H54 (cell line): ENCODE measurements at places on chromosomes 3 and 15.

DNA sequence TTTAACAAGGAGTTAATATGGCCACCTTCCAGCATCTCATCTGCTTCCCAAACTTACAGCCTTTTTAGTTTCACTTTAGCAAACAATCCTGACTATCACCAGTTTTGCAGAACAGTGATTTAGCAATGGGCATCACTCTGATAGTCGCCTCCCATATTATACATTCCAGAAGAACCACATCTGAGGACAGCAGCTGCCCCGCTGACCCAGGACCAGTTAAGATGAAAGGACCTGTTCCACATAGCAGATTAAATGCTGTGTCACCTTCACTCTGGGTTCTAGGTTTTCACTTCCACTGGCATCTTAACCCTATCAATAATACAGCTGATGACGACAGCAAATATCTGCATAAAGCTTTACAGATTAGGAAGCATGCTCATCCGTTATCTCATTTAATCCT is 99.8 kb downstream of the TRIM69 start:
- no peak for DNase-seq

- no peak for DNase-seq
These were observed 103.6 kb upstream of the ICE2 start for GRCh38 chr15:60582370-60583036.

GRCh38 chr3:25581823-25582222 is 82.9 kb downstream of the TOP2B start:
- no peak for DNase-seq

DNA sequence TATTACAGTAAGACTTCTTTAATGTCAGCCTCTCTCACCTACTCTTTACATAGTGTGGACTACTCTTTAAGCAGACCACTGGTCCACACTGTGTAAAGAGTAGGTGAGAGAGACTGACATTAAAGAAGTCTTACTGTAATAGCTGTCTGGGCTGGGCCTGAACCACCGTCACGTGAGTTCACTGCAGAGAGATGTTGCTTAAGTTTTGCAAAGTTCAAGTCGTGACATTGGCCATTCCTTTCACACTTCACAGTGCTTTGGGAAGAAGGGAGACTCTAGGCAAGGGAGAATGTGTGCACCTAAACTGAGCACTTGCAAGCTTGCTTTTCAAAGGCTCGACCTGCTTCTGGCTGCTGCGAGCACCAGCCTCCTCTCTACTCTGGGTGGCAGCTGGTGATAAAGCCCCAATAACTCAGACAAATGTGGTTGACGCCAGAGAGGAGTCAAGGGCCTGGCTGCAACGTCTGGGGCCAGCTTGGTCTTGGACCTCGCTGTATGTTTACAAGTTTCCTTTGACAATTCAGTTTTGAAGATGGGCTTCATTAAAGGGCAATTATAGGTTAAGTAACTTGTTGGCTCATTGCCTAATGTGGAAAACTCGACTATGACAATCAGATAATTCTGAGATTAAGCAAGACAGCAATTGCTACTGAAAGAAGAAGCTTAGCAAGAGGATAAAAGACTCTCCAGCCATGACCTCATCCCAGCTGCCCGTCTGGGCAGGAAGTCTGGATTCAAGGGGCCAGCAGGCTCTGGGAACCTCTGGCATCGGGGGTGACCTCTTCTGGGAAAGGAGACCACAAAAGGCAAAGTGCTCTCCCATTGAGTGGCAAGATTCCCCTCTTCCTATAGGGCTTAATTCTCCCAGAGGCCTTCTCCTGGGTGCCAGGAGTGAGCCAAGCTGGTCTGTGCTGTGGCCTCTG is 242.1 kb upstream of the TLE3 start:
- DNase-seq = no peak

GRCh38 chr3:161854232-161854771 is 357.7 kb downstream of the OTOL1 start:
- peak; percentile 9 for DNase-seq

DNA sequence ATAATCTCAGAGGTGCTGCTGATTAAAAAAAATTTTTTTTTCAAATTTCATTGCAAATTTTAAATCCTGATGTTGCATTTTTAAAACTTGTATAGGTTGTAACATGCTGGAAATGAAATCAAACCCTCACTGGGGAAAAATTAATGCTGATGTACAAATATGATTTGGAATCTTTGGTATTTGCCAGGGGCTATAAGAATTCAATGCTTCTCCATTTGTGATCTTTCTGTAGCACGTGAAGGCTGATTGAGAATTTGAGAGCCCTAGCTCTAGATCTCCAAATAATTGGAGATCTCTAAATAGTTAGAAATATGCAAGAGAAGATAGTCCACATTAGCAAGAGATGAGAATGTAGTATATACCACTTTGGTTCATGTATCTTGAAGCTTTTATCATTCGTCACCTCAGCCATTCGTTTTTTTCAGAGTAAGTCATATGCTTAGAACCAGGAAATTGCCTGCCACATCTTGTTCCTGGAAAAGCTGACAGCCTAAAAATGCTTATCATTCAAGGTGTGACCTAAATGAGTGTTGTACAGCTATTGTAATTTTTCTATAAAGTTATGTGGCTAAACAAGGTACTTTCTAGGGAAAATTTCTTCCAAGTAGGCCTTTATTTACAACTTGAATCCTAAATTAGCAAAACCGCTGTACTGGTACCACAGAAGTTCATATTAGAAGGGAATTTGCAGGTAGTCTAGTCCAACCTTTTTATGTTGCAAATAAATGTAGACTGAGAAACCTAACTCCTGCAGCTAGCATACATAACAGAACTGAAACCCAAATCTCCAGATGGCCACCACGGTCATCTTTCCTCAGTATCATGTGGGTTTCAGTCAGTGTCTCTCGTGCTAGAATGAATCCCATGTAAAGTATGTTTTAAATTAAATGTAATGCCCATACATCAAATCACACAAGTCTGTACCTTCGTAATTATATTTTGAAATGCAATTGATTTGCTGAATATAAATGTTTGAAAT is 48.5 kb downstream of the FNDC3B start:
- no peak for DNase-seq

DNA sequence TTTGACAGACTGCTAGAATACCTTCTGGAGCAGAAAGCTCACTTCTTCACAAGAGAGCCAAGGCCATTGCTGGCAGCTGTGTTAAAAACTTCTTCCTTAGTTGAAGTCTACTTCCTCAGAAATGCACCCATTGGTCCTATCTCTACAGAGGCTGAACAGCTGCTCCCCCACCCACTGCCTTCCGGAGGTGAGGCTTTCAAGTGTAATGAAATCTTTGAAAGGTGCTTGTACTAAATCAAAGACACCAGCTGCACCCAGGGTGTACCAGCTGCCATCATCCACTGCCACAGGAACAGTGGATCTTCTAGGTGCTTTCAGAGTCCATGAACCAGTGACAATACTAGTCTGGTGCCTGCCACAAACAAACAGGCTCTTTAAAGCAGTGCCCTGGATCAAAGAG is 26.4 kb upstream of the HERC1 start:
- DNase-seq = no peak

GRCh38 chr15:70670680-70671079 is 92.7 kb downstream of the UACA start:
- DNase-seq = no peak

- no peak for DNase-seq
These were observed 8.6 kb upstream of the CBLB start for GRCh38 chr3:105877336-105877910.

GRCh38 chr3:147161833-147162232 is 244.5 kb downstream of the ZIC4 start:
- no peak for DNase-seq

- no peak for DNase-seq
These were observed 171.1 kb upstream of the STT3B start for GRCh38 chr3:31361371-31362273.

DNA sequence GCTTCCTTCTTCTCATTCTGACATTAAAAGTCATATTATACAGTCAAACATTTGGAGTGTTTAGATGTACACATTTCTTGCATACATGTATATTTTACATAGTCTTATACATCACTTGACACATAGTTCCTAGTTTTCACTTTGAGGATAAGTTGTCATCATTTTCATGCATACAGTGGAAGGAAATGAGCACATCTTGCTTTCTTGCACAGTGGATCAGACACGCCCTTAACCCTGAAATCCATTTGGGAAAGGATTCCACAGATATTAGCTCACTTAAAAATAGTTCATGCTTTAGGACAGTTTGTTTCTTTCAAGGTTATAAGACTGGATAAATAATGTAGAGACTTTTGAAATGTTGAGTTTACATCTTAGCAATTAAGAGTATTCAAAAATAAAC is 148.6 kb upstream of the MME start:
- no peak for DNase-seq

DNA sequence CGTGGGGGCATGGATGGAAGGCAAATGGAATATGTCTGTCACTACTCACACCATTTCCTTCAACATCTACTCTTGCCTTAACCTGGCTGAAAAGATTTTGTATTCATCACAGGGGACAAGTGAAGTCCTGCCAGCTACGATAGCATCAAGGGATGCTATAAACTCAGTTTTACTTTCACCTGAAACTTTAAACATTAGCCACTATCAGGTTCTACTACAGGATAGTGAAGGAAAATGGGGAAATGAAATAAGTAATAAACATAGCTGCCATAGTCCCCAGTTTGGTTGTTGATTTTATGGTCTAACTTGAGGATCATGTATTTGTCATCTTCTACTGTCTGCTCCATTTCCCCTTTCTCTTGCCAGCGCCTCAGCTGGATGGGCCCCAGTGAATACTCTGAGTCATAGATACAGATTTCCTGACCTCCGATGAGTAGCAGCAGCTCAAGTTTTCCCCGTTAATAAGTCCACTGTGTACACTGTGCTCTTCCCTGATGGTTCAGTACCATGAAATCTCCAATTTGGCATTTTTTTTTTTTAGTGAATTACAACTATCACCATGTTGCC is 338.2 kb upstream of the SLCO3A1 start:
- peak; percentile 33 for DNase-seq

DNA sequence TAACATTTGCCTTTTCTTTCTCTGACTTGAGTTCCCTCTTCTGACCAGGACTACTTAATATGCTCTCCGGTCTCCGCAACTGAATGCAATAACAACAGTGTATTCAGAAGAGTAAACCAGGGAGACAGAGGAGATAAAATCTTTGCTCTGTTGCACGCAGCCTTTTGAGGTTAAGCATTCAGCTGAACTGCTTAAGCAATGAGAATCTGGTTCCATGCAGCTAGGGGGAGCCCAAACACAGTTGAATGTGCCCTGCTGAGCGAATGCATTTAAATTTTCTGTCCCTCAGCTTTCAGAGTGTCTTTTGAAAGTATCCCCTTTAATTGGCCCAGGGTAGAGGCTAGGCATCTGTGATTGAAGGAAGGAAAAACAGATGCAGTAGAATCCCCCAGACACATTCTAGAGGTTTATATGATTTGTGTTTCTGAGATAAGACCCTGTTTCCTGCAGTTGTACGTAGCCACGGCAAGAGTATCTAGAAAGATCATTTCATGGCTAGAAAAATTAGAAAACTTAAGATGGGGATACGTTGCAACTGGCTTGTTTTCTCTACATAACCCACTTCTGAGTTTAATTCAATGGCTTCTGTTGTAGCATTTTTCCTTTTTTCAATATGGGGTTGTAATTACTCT is 309.6 kb downstream of the TUSC7 start:
- peak; percentile 3 for DNase-seq

DNA sequence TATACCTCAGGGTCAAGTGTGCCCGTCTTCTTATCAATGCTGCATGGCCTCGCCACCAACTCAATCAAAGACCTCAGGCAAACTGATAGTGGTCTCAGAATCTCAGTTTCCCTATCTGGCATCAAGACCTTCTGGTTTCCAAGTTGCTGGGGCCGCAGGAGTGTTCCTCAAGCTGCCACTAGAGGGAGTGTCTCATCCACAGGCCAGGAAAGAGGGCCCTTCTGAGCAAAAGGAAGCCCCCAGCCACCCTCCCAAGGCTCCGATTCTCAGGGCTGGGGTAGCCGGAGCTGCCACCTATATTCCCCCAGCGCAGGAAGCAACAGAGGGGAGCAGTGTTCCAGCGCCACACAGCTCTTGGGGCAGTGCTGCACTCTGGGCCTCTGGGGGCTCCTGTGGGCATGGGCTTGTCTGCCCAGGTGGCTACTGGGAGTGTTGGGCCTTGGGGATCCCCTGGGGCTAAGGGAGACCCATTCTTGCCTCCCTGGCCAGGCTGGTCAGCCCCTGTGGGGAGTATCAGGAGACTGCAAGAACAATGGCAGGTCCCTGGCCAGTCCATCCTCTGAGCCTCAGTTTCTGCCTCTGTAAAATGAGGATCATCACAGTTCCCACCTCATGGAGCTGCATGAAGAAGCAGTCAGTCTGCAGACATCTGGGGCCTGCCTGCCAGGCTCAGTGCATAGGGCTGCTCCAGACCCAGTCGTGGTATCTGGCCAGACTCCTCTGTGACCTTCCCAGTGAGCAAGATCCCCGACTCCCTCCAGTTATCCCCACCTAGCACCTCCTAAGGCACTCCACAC is 23.4 kb upstream of the SEC13 start:
- DNase-seq = no peak

DNA sequence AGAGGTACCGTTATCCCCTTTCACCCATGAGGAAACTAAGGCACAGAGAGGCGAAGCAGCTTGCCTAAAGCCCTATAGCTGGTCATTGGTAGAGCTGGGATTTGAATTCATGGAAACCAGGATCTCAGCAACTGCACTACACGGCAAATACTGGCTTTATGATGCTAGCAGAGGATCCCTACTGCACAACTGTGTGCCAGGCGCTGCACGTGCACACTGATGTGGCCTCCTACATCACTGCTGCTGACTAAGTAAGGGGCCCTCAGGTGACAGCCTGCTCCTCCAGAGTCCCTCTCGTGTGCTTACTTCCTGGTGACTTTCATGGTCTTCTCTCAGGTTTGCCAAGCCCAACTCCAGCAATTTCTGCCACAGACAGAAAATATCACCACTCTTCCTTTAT is 3.4 kb upstream of the POLG start:
- no peak for DNase-seq

DNA sequence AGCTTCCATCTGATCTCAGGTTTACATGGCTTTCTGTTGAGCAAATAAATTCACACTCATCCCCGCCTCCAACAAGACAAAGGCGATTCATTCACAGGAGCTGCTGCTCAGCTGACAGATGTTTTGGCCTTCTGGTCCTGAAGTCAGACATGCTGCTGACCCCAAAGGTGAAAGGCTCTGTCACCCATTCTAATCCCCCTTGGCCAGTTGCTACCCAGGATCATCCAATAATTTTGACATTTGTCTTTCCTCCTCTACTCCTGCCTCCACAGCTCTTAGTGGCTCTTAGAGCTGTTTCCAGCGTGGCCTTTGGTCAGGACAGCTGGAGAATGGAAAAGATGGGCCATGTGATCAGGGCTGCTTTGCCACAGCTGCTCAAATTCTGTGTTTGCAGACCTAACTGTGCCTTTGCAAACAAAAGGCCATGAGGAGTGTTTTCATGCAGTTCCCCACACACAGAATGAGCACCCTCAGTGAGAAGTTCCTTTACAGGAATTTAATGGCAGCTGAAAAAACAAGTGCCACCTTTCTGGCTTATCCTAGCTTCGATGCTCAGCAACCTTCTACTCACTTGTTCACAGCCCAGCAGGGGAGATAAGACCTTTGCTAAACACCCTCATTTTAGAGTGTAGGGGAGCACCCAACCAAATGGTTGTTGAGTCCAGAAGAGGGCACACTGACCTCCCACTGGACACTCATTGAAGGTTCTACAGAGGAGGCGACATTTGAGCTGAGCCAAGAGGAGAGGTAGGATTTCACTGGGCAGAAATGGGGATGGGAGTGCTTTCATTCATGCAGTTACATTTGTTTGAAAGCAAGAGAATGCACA is 39.0 kb downstream of the CYP19A1 start:
- no peak for DNase-seq

- no peak for DNase-seq
These were observed 303.0 kb downstream of the PLOD2 start for GRCh38 chr3:145857956-145858355.
